ENCODE measurements at places on chromosomes 1 and 21.

GRCh38 chr1:216332462-216332861 is 90.8 kb downstream of the USH2A start:
- H3K27ac ChIP-seq, result no peak overlapping the region
- no peak overlapping the region for H3K4me3 ChIP-seq
- no peaks in the 10 kb centered on the region for H3K4me1 ChIP-seq
- H3K27me3 ChIP-seq, result no peaks in the 10 kb centered on the region
- no peak for DNase-seq

DNA sequence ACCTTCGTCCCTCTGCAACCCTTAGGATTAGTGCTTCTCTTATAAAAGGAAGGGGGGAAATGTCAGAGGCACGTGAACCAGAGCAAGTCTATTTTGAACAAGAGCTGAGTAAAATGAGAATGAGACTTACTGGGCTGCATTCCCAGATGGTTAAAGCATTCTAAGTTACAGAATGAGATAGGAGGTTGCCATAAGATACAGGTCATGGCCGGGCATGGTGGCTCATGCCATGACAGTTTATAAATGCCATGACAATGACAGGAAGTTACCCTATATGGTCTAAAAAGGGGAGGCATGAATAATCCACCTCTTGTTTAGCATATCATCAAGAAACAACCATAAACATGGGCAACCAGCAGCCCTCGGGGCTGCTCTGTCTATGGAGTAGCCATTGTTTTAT is 2.5 kb upstream of the AQP10 start:
- no peaks in the 10 kb centered on the region for H3K36me3 ChIP-seq
- H3K4me1 ChIP-seq, result no peaks in the 10 kb centered on the region
- no peaks in the 10 kb centered on the region for H3K27me3 ChIP-seq
- no peak for DNase-seq
- H3K4me3 ChIP-seq, result no peak overlapping the region

- no peaks in the 10 kb centered on the region for H3K36me3 ChIP-seq
- no peaks in the 10 kb centered on the region for H3K4me1 ChIP-seq
- no peaks in the 10 kb centered on the region for H3K27me3 ChIP-seq
- DNase-seq, result no peak
- H3K27ac ChIP-seq, result no peak overlapping the region
- H3K4me3 ChIP-seq, result no peak overlapping the region
Measured at GRCh38 chr1:183580281-183580682, 10.0 kb downstream of the NCF2 start.

- H3K27me3 ChIP-seq, result no peaks in the 10 kb centered on the region
- no peaks in the 10 kb centered on the region for H3K36me3 ChIP-seq
- DNase-seq, result no peak
- H3K4me1 ChIP-seq, result no peaks in the 10 kb centered on the region
- H3K27ac ChIP-seq, result no peak overlapping the region
- no peak overlapping the region for H3K4me3 ChIP-seq
Measured at GRCh38 chr1:78032996-78033796, 12.6 kb upstream of the GIPC2 start.

- DNase-seq, result no peak
- no peaks in the 10 kb centered on the region for H3K4me1 ChIP-seq
- no peaks in the 10 kb centered on the region for H3K27me3 ChIP-seq
Measured at GRCh38 chr1:45412899-45413298, 72.7 kb upstream of the MUTYH start.

- no peak overlapping the region for H3K27ac ChIP-seq
- DNase-seq, result no peak
- no peaks in the 10 kb centered on the region for H3K27me3 ChIP-seq
- no peaks in the 10 kb centered on the region for H3K36me3 ChIP-seq
- peaks cover 5% of the 10 kb centered on the region for H3K4me1 ChIP-seq
Measured at GRCh38 chr1:100411574-100411973, 59.3 kb downstream of the CDC14A start.

All from thyroid gland (tissue), 4 donors.